Stimulated activated CD8-positive, alpha-beta memory T cell treated with anti-CD3 and anti-CD28 coated beads, Interleukin-7, amount 100 ng/mL, for 48 hours (primary cell): ENCODE measurements at places on chromosomes 16 and 17.

GRCh38 chr16:48123104-48123788, 32.5 kb downstream of the ABCC12 start:
- peak; percentile 29 for DNase-seq

- no peak for DNase-seq
Measured at GRCh38 chr16:1346422-1347285, 5.0 kb downstream of the TSR3 start.

DNA sequence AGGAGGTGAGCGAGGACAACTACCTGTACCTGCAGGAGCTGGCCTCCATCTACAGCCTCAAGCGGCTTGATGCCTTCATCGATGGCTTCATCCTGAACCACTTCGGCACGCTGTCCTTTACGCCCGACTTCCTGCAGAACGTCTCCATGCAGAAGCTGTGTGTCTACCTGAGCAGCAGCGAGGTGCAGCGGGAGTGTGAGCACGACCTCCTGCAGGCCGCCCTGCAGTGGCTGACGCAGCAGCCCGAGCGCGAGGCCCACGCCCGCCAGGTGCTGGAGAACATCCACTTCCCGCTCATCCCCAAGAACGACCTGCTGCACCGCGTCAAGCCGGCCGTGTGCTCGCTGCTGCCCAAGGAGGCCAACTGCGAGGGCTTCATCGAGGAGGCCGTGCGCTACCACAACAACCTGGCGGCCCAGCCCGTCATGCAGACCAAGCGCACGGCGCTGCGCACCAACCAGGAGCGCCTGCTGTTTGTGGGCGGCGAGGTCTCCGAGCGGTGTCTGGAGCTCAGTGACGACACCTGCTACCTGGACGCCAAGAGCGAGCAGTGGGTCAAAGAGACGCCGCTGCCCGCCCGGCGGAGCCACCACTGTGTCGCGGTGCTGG, 9.0 kb downstream of the KLHL36 start:
- no peak for DNase-seq

DNA sequence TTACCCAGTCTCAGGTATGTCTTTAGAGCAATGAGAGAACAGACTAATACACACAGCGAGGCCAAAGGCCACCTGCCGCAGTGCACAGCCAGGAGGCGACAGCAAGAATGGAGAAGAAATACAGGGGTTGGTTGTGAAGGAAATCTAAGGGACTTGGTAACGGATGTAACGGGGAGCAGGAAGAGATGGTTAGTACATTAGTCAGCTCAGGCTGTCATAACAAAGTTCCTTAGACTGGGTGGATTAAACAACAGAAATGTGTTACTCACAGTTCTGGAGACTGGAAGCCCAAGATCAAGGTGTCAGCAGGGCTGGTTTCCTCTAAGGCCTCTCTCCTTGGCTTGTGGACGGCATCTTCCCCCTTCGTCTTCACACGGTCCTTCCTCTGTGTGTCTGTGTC, 47.1 kb downstream of the TVP23C start:
- no peak for DNase-seq

- no peak for DNase-seq
Measured at GRCh38 chr16:86213437-86214205, 296.7 kb upstream of the FOXF1 start.

DNA sequence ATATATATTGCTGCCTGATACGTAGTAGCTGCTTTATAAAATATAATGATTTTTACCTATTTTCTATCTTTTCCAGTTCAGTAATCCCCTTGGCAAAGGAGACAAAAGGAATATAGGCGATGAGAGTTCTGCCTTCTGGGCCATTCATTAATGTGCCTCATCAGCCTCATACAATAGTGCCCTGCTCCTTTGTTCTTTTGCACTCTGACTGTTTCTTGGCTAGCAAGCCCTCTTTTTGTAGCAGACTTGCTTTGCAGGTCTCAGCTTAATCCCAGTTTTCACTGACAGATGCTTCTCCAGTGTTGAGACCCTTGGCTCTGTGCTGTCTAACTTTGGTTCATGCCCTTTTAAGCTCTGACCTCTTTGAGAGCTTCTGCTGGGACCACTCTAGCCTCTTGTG, 10.4 kb downstream of the HSD17B2 start:
- no peak for DNase-seq

DNA sequence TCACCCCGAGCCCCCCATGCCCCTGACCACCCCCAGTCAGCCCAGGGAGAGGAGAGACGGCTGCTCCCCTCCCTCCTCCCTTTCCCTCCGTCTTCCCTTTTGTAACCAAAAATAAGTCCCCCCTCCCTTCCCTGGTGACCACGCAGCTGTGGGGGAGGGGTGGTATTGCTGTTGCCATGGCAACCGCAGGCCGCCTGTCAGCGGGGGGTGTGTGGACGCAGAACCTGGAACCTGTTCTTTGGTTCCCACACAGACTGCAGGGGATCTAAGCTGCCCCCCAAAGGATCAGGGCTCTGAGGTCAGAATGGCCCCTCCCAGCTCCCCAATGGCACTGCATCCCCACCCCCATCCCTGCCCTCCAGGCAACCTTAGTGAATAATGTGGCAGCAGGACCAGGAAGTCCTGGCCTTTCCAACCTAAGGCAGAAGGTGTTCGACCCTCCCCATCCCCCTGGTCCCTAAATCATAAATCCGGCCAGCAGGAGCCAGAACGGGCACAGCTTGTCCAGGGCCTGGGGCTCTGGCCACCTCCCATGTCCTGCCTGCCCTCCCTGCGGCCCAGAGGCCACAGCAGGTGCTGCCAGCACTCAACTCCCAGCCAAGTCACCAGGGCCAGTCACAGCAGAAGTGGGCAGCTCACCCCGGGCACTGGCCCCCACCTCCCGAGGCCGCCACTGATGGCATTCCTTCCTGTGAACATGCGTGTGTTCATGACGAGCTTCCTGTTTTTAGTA, 12.0 kb downstream of the CA4 start:
- DNase-seq: no peak

DNA sequence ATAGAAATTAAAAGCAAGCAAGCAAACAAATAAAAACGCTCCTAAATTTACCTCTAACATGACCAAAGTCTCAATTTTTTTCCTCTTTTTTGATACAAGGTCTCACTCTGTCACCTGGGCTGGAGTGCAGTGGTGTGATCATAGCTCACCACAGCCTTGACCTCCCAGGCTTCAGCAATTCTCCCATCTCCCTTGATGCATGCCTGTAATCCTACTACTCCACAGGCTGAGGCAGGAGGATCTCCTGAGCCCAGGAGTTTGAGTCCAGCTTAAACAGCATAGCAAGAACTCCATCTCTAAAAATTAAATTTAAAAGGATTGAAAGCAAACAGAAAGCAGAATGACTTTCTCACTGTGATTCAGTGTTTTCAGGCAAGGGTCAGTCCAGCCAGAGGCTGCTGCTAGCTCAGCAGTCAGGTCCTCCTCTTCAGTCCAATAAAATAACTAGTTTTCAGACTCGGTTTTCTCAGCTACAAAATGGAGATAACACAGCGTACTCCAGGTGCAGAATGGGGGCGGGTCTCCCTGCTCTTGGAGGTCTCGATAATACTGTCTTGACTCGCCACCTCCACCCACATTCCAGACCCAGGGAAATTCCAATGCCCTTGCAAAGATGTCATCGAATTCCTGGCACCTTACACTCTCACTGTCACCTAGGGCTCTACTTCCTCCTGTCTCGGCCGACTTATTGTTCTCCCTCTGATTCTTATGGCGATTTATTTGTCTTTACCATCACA, 20.7 kb upstream of the MRTFB start:
- DNase-seq: no peak

DNA sequence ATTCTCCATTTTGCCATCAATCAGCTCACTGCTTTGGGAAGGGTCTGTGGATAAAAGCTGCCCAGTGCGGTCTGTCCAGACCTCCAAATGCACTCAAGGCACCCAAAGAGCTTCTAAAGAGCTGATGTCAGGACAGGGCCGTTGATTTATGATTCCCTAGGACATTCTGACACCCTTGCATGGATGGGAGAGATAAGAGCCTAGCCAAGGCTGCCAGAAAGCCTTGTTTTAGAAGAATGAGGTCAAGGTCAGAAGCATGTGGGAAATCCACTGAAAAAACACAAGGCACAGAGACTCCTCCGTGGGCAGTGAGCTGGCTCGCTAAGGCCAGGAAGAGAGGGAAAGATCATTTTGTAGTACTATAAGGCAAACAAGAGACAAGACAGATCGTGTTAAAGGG, 214.0 kb downstream of the CDH11 start:
- no peak for DNase-seq

DNA sequence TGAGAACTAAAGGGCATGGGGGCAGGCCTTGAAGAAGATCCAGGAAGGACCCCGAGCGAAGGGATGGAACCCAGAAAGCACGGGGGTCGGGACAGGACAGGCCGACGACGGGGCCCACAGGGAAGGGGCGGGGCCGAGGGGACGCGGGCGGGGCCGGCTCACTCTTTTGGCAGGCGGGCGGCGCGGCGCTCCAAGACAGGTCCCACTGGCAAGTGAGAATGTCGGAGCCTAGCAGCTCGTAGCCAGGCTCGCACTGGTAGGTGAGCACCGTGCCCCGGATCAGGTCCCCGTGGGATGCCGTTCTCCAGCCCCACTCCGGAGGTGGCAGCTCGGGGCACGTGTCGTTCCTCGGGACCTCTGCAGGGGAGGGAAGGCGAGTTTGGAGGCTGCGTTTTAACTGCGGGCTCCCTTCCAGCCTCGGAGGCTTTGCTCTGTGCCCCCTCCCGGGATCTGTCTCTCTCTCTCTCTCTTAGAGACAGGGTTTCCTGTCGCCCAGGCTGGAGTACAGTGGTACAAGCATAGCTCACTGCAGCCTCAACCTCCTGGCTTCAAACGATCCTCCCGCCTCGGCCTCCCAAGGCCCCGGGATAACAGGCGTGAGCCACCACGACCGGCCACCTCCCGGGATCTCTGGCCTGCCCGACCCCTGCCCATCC, 13.7 kb upstream of the CDIPT start:
- DNase-seq: no peak

DNA sequence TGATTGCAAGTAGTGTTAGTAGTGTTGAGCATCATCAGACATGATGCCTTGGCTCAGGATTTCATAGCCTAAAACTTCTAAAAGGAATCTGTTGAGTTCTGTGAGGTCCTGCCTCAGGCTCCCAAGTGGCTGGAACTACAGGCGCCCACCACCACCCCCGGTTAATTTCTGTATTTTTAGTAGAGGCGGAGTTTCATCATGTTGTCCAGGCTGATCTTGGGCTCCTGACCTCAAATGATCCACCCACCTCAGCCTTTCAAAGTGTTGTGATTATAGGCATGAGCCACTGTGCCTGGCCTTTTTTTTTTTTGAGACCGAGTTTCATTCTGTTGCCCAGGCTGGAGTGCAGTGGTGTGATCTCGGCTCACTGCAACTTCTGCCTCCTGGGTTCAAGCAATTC, 5.7 kb downstream of the PSMD11 start:
- DNase-seq: no peak

DNA sequence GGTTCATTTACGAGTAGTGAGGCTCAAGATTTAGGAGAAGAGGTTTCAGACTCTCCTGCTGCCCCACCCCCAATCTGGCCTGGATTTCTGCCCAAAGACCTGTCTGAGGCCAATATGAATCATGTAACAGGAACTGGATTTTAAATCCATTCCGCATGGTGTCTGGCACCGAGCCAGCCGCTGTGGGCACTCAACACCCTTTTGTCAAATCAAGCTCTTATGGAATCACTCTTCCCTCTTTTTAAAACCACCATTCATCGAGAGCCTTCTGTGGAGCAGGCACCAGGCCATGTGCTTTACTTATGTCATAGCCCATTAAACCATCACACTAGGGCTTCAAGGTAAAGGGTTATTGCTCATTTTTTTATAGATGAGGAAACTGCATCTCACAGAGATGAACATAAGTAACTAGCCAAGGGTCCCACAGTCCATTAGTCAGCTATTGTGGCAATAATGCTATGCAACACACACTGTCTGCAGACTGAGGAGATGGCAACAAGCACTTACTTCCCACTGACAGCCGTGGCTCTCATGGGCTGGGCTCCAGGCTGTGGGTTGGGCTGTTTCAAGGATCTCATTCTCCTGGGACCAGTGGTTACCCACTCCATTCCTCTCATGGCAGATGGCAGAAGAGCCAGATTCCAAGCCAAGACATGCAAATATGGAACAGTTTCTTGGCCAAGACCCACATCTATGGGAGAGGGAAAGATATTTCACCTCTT, 93.6 kb downstream of the WSCD1 start:
- no peak for DNase-seq

DNA sequence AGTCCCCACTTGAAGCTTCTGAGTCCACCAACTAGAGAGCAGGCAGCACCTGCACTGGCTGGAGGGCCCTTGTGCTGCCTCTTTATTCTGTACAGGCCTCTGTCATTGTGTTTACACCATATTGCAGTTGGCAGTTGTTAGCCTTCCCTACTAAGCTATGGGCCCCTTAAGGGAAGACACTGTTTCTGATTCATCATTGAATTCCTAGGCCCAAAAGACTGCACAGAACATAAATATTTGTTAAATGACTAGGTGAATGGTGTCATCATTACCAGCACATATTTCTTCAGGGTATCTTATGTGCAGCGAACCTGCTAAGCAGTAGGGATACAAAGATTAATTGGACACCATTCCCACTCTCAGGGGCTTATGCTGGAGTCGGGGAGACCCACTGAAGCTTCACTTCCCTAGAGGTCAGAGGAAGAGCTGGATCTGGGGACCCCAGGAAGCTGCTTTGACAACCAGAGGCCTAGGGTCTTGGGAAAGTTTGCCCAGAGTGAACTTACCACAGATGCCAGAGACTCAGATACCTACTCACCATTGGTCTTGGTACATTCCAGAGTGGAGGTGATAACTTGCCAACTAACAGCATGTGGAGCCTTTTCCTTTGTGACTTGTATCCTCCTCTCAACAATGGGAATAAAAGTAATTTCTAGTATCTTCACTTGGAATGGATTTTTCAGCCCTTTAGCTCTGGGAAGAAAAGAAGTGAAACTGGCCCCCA, 28.7 kb upstream of the DDX52 start:
- no peak for DNase-seq

DNA sequence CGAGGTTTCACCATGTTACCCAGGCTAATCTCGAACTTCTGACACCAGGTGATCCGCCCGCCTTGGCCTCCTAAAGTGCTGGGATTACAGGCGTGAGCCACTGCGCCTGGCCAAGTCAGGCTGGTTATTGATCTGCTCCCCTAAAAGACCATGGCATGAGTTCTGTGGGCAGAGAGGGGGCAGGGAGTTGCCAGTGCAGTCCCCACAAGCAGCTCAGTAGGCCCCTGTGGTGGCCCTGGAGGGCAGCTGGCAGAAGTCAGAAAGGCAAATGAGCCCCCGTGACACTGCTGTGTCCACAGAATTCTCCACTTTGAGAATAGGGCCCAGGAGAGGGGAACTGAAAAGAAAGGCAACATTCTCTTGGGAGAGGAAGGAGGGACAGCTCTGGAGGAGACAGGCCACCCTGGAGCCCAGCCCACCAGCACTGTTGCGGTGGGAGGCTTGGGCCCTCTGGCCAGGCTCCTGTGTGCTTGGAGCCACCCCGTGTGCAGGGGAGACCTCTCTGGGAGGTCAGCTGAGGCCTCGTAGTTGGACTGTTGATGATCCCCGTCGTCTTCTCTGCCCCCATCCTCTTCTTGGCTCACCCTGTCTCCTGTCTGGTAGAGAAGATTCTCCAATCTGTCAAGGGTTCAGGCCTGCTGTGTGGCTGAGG, 2.1 kb upstream of the AMDHD2 start:
- DNase-seq: no peak
